ENCODE measurements at places on chromosomes 2 and 18.

DNA sequence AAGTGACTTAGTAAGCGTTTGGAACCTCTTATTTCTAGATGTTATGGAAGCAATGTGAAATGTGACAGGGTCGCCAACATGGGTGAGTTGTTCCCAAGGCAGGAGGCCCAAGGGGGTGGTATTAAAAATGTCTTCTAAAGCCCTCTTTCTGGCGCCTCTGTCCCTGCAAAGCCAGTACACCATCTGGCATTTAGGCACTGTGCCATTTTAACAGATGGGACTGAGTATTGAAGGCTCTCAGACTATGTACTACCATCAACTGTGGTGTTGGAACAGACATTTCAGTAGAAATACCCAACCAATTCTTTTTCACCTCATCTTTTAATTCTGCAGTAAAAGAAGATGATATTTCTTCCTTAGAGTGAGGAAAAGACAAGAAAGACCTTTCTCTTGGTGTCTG is 384.5 kb upstream of the MMADHC start:
- DNase-seq, result peak; percentile 72

GRCh38 chr18:24342347-24342746 is 55.3 kb downstream of the OSBPL1A start:
- no peak for DNase-seq

DNA sequence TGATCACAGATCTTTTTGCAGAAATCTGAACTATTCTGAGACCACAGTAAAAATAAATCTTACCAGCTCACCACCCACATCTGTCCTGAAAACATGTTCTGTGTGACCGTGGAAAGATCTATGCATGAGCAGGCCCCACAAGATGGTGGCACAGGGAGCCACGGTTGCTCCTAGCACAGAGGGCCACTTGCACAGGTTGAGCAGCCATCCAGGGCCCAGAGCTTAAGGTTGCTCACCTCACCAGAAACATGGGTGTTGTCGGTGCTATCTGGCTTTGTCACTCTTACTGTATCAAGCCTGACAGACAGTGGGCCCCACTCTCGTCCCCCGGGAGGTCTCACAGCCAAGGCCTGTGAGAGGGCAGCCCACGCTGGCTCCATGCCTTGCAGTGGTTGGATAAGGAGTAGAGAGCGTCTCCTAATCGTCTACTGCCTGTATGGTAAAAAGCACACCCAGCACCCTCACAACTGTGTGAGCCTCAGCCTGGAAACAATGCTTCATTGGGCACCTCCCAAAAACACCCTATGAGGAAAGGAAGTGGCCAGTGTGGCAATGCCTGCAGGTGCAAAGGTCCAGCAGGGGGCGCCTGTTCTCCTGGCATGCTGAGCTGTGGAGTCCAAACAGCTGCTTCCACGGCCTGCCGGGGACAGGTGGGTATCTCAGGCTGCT is 19.6 kb downstream of the TUBB6 start:
- peak; percentile 73 for DNase-seq

DNA sequence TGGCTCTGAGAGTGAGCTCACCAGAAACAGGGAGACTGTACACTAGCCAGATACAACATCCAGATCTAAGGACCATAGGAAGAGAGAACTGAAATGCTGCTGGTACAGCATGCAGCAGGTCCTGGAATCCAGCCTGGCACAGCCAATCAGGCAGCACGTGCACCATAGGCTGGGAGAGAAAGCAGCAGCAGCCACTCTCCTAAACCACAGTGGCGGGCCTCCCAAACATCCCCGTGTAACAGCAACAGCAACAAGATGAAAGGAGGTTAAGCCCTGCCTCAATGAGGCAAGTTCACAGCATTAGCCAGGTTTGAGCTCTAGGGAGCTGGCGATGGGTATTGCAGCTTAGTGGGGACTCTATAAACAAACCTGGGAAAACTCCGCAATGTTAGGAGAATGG is 192.0 kb downstream of the EPHA4 start:
- DNase-seq, result no peak

DNA sequence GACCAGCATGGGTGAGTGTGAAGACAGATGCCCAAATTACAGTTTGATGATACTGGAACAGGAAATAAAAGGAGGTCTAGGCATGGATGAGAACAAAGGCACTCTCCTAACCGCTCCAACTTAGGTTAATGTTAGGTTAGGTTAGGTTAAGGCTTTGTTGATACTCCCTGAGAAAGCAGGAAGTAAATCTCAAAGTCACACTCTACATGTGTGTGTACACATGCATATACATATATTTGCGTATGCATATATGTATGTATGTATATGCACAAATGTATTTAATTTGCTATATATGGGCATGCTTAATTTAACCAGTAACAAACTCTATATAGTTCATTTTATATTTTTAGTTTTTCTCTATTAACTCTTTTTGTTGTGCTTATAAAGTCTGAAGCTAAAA is 139.3 kb downstream of the UPP2 start:
- no peak for DNase-seq

DNA sequence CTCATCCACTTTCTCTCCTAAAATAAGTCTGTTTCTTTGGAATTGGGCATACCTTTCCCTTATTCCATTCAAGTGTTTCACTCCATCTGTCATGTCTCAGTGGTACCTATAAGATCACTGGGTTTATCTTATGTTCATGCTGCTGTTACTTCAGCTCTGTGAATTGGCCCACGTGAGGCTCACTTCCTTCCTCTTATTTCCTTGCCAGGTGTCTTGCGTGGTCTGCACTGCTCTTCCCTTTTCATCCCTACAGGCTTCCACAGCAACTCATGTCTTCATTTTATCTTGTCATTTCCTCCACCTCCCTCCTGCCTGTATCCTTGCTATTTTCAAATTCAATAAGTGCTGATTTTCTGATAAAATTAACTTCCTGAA is 159.1 kb upstream of the ALPP start:
- DNase-seq, result no peak

DNA sequence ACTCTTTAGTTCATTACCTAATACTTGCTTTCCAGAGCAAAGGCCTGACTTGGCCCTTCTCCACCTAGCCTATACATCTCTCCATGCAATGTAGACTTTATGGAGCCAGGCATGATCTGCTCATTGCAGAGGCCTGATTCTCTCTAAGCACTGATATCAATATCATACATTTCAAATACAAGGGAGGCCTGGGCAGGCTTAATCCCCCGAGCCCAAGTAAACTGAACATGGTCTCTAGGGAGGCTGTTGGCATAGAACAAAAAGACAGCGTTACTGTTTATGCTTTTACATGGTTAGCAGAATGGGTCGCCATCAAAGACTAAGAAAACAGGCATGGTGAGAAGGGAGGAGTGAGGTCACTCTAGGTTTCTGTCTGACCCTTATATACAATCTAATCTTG is 695.1 kb downstream of the ZEB2 start:
- no peak for DNase-seq

GRCh38 chr2:196607073-196607472 is 32.4 kb upstream of the CCDC150 start:
- peak; percentile 21 for DNase-seq

DNA sequence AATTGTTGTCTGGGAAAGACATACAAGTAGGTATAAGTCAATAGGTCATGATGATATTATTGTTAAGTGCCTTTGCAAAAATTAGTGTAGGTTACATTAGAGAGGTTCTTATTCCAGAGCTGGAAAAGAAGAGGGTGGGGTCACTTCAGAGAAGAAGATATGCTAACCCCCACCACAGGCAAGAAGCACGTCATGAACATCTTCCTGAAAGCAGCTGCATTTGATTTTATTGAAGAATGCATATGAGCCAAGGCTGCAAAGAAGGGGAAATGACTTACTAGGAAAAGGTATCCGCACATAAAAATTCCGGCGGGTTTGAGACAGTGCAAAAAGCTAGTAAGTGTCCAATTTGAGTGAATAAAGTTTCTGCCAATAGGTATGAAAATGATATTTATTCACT is 195.3 kb upstream of the CDH2 start:
- DNase-seq, result peak; percentile 21

DNA sequence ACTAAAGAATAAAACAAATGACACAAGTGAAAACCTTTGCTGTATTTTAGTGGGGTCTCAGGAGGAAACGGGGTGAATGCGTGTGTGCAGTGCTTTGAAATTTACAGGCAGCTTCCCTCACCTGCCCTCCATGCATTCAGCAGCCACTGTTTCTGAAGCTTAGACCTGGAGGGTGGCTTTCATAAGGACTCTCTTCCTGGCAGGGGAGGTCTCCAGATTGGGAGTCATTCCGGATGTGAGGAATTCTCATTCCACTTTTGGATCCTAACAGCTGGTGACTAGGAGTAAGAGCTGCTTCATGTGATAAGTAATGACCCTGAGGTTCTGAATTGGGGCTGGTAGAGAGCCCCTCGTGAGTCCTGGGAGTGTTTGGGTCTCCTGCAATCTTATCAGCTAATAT is 192.5 kb downstream of the SH3BP4 start:
- DNase-seq, result no peak

- DNase-seq, result peak; percentile 73
Observed at GRCh38 chr2:150485114-150485870, 2.2 kb downstream of the RND3 start.

DNA sequence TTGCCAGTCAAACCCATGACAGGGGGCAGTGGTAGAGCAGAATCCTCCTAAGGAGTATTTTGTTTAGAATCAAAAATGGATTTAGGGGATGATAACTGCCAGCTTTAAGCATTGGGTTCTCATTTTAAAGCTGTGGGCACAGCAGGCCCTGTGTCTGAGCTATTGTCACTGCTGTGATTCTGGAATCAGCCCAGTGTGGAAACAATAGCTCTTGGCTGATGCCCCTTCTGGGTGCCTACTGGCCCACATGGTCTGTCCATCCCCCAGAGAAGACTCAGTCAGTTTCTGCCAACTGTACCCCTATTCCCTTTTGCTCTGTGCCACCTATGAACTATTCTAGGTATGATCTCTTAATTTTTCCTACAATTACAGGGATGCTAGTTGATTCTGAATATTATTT is 91.7 kb upstream of the LRRTM1 start:
- no peak for DNase-seq

- DNase-seq, result peak; percentile 92
Observed at GRCh38 chr2:216690853-216691741, 4.3 kb downstream of the IGFBP5 start.

DNA sequence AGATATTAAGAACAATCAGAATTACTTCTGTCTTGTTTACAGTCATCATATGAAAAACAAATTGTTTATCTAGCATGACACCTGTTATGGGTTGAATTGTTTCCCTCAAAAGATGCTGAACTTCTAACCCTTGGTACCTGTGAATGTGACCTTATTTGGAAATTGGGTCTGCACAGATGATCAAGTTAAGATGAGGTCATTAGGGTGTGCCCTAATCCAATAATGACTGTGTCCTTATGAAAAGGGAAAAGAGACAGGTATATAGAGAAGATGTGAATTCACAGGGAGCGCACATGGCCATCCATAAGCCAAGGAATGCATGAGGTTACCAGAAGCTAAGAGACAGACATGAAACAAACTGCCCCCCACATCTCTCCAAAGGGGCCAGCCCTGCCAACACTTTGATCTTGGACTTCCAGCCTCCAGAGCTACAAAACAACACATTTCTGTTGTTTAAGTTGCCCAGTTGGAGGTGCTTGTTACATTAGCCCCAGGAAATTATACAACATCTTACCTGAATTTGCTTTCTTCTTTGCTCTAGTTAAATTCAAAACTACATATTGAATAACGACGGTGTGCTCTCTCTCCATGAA is 2.3 kb upstream of the HPCAL1 start:
- DNase-seq, result no peak

- DNase-seq, result no peak
Observed at GRCh38 chr2:206562375-206562774, 79.9 kb upstream of the FAM237A start.

GRCh38 chr2:227460070-227460485 is 11.9 kb upstream of the AGFG1 start:
- peak; percentile 65 for DNase-seq

Data from AG10803 (cell line).